ENCODE measurements at places on chromosomes 12 and 14.

DNA sequence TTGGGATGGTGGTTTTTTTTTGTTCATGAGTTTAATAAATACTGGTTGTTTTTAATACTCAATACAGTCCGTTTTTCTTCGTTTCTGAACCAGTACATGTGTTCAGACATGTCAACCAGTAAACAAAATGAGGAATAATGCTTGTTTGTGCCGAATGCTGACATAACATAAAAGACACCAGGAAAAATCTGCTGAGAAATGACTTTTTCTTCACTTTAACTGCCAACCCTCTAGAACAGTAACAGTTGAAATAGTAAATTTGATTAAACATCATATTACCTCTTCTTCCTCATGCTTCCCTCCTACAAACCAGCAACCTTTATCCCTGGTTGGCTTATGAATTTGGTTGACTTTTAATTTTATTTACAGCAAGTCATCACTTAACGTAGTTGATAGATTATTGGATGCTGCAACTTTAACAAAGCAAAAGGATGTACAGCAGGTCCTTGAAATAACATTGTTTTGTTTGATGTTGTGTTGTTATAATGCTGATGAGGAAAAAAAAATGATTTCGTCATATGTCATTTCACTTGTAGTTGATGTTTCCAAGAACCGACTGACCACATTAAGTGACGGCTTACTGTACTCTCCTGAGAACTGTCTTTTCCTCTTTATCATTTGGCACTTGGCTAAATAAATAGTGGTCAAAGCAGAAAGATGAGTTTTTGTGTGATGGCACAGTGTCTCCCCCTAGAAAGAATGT, 340.5 kb downstream of the TMTC2 start:
- DNase-seq: no peak

- no peak for DNase-seq
These were observed 229.6 kb upstream of the NAV3 start for GRCh38 chr12:77601069-77601468.

DNA sequence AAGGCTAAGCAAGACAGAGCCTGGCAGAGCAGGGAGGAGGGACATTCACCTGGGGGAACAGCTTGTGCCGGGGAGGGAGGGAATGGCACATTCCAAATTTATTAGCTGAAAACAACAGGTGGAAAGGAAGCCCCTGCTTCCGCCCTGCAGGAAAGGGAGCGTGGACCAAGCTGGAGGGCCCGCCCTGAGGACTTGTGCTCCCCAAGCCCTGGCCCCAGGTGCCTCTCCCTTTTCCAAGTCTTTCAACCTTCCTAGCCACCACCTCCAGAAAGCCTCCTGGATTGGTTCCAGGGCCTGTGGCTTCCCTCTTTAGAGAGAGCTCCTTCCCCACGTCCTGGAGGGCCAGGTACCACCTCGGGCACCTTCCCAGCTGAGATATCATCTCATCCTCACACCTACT, 2.7 kb downstream of the DEGS2 start:
- DNase-seq: no peak

DNA sequence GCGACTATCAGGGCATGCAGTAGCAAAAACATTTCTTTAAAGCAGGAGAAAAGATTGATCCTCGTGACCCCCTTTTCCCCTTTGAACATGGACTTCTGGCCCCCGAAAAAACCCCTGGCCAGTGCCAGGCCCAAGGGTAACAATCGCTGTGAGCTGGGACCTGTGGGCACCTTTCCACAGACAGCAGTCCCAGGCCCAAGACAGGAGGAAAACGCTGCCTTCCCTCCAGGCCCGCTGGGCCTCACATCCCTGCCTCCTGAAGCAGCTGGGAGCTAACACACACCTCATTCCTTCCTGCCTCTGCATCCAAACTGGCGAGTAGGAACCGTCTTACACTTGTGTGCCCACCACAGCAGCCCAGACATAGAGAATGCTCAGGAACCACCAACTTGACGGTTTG, 1.2 kb downstream of the VWF start:
- no peak for DNase-seq

DNA sequence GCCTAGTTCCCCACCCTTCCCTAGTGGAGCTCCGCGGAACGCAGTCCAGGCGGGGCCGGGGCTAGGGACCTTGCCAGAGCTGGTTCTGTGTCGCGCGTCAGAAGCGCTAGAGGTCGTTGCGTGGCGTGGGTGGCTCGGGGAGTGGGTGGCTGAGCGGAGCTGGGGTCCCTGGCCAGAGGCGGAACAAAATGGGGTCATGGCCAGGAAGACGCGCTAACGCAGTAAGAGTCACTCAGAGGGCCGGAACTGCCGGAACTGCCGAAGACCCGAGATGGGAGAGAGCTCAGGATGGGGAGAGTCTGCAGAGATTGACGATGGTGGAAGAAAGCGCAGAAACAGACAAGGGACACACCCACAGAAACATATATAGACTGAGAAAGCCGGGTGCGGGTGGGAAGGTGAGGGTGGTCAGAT, 4.8 kb downstream of the DGKA start:
- DNase-seq: no peak

GRCh38 chr12:51519755-51520154, 71.3 kb upstream of the SCN8A start:
- no peak for DNase-seq

GRCh38 chr12:59927032-59927431, 331.2 kb downstream of the SLC16A7 start:
- DNase-seq: no peak

- no peak for DNase-seq
These were observed 121.7 kb upstream of the NAP1L1 start for GRCh38 chr12:76206039-76206676.

GRCh38 chr12:71208053-71208685, 50.4 kb upstream of the TSPAN8 start:
- no peak for DNase-seq

GRCh38 chr12:95207407-95207806, 9.9 kb downstream of the FGD6 start:
- DNase-seq: no peak

DNA sequence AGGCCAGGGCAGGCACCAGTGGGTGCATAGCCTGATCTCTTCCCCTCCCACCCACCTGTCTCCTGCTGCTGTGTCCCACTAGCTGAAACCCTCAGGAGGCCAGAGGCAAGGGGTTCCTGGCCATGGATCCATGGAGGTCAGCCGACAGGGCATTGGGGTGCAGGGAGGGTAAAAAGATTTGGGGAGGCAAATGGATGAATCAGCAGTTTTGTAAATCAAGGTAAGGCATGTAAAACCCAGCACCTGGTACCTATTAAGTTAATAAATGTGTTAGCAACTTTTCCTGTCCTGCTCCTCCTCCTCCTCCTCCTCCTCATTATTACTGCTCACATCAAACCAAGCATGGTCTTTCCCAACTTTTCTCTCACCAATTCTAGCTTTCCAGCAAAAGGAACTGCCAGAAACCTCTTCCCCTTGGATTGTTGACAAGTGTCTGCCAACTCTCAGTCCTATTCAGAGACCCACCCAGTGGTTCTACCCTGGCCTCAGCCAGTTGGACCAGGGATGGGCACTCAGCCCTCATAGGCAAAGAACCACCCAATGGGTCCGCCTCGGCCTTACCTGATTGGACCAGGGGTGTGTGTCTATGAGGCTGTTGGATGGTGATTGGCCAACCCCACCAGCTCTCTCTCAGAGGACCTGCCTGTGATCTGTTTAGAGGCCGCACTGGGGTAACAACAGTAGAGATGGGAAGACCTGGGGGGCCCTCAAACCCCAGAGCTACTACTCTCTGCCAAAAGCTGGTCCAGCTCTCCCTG, 155.7 kb upstream of the GSC start:
- DNase-seq: no peak

DNA sequence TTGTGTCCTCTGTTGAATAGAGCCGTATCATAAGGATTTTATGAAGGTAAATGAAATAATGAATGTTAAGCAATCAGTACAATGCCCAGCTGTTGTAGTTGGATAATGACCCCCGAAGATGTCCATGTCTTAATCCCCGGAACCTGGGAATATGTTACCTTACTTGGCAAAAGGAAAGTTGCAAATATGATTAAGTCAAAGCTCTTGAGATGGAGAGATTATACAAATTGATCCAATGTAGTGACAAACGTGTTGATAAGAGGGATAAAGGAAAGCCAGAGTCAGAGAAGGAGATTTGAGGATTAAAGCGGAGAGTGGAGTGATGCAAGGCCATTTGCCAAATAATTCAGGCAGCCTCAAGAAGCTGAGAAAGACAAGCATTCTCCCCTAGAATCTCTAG, 19.2 kb upstream of the MGAT4C start:
- no peak for DNase-seq

GRCh38 chr14:67722293-67722692, 20.6 kb downstream of the RDH12 start:
- no peak for DNase-seq

DNA sequence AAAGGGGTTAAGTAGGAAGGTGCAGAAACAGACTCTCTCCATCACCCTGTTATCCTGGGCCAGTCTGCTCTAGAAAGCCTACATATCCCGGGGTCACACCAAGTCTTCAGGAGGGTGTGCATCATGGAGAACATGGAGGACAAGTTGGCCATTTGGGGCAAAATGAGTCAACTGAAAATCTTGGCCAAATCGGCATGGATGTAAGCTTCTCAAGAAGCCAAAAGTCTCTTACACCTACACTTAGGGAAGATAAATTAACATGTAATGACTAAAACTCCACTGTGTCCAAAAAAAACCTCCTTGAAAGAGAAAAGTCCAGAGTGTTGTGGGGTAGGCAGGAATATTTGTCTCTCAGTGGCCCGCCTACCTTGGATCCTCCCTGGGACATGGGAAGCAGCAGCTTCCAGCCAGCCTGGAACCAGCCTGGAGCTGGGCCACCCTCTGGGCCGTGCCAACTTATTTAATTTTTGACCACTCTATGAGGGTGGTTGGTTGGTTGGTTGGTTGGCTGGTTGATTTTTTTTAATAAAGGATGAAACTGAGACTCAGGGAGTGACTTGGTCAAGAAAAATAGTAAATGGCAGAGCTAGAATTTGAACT, 17.9 kb upstream of the TC2N start:
- no peak for DNase-seq

DNA sequence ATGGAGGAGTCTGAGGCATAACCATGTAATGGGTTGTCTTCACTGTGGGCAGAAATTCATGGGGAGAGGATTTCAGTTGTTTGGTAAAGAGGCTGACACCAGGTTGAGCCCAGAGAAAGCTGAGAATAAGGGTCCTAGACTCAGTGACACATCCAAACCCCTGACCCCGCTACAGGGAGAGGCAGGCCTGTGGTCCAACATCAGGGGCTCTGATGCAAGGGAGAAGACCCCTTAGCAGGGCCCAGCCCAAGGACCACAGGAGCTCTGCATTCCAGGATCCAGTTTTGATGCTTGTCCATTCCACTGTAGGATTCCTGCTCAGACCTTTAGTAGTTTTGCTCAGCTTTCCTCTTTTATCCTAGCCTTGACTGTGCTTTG, 15.5 kb downstream of the GPR68 start:
- no peak for DNase-seq

DNA sequence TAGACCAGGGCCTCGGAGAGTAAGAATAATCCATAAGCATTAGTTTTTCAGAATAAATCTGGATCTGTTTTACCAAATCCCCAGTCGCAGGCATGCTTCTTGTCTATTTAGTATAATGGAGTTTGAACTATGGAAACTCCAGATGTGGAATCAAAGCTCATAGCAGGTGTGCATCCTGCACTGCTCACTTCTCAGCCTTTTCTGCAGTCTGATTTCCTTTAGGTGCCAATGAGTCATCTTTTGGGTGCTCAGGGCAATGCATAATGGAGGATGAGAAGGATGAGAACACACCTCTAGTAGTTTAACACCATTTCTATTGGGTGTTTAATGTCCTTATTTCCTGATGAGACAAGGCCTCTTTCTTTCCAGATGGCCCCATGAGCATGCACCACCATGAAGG, 961.2 kb downstream of the TMEM121 start:
- no peak for DNase-seq

GRCh38 chr14:74281069-74281468, 21.7 kb downstream of the ABCD4 start:
- DNase-seq: peak; percentile 11

DNA sequence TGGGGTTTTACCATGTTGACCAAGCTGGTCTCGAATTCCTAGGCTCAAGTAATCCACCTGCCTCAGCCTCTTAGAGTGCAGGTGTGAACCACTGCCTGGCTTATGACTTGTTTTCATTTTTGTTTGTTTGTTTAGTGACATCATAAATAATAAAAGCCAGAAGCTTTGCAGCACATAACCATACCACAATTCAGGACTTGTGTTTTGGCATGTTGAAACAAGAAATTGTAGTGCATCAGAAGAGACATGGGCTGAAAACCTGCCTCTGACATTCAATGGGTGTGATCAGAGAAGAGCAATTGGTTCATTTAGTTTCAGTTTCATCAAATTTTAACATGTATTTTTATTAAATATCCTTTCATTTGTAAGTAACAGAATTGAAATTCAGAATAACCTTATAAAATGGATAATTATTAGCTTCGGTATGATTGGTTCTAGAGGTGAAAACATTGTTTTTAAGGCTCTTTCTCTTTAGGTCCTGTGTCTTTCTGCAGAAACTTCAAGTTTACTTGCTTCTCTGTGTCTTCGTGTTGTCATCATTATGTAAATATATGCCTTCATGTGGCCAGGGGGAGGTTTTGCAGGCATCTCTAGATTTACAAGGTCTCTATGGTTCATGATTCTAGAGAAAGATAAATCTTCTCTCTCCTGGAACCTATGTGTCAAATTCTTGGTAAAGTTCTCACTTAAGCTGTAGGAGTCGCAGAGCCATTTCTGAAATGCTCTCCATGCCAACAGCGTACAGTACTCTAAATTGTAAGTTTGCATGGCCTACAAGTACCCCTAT, 312.0 kb downstream of the KCNC2 start:
- no peak for DNase-seq

GRCh38 chr12:122013791-122014590, 7.7 kb upstream of the BCL7A start:
- DNase-seq: no peak

GRCh38 chr12:113247123-113248050, 26.1 kb downstream of the TPCN1 start:
- no peak for DNase-seq

DNA sequence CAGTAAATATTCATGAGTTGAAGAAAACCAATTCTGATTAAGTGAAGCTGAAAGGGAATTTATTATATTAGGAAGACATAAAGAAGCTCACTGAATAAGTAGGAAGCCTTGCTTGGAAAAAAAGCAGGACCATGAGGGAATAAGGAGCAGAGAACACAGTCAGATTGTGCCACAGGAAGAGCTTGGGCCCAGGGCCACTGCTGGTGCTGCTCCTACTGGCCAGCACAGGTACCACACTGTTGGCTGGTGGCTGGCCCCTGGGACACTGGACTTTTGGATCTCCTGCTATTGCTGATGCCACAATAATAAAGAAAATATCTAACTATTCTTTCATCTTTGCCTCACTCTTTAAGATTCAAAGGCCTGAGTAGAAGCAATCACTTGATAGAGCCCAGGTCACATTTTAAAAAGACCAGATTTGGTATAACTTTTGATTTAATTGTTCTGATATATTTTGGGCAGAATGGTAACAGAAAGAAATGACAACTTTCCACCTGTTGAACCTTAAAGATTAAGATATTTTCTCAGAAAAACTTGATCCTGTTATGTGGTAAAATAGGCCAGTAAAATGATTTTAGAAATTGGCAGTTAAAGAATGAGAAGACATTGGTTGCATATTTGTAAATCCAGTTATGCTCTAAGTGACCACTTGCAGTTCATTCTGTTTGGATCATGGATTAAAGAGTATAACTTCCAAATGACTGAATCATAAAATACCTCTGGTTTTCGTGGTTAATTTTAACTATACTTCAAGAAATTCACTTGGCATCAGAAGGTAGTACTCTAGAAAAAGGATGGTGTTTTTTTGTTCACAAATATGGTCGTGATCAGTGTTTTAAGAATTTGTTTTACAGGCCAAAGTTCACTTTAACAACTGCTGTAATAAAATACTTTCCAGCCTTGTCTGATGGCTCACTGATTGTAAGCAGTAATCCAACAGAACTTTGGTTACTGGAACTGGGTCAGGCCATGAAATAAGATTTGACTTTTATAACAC, 68.3 kb downstream of the DERA start:
- no peak for DNase-seq

Measured in hypothalamus (tissue), 51 donors.